ENCODE measurements at places on chromosomes 5 and 9. TPM values are rescaled to one million over a fixed set of nuclear protein-coding genes. Genes with fewer than 3 reads are reported as not detected.

Gene SUB1
- 199 TPM for total RNA-seq

DNA sequence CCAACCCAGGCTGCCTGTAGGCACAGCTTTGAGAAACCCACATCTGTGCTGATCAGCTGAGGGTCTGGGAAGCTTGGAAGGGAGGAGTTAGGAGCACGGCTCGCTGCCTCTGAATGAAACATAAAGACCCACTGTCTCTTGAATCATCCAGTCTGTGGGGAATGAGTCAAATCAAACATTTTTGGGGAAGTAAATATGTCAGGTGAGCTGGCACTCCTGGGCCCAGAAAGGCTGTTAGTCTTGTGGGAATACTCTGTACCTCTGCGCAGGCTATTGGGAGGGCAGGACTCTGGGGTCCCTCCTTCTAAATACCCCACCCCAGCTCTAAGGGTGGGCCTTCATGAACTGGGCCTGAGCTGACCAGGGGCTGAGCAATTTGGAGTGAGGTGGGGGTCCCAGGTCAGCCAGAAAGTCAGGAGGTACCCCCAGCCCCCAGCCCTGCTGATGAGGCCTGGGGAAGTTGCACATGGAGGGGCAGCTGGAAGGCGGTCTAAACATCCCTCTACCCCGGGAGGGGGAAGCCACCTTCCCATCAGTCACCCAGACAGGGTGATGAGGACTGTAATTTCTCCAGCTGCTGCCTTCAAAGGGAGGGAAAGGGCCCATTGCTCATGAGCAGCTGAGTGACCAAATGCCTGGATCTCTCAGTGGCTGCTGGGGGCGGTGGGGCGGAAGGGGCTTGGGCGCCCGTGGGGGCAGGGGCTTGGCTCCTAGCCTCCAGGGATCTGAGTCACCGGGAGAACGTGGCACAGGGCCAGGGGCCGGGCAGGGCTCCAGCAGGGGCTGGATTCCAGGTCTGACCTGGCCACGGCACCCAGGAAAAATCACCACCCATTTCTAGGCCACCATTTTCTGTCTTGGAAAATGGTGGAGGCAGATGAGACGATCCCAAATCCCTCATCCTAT lies 10.8 kb downstream of the FIBCD1 start:
- DNase-seq: peak; percentile 85

Gene QRFP
- not detected for total RNA-seq

GRCh38 chr5:173042763-173043107 lies 13.4 kb upstream of the CREBRF start:
- DNase-seq: no peak

Measured in kidney epithelial cell (primary cell).